H9 (cell line): ENCODE measurements at places on chromosomes 12 and 14. TPM values are rescaled to one million over a fixed set of nuclear protein-coding genes. Genes with fewer than 3 reads are reported as not detected.

- no peaks in the 10 kb centered on the region for H3K27me3 ChIP-seq
- no peak overlapping the region for H3K4me3 ChIP-seq
- H3K4me1 ChIP-seq, result no peaks in the 10 kb centered on the region
- no peak overlapping the region for H3K27ac ChIP-seq
These were observed 22.4 kb downstream of the BRI3BP start for GRCh38 chr12:125015680-125016310.

DNA sequence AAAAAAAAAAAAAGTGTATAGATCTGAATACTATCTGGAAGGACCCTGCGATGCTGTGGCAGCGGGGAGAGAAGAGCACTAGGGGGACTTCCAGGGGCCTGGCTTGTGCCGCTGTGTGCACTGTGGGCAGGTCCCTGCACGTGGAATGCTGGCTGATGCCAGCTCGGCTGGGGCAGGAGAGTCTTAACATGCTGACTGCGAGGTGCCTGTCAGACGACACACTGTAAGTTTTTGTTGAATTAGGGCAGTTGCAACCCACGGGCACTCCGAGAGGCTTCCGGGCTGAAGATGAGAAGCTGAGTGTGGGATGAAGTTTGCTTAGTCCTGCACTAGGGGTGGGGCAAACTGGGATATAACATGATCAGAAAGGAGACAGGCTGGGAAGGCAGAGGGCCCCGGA is 10.7 kb downstream of the GLT1D1 start:
- DNase-seq, result no peak
- no peaks in the 10 kb centered on the region for H3K27me3 ChIP-seq
- H3K27ac ChIP-seq, result no peak overlapping the region
- H3K36me3 ChIP-seq, result no peaks in the 10 kb centered on the region
- H3K4me1 ChIP-seq, result no peaks in the 10 kb centered on the region
- H3K4me3 ChIP-seq, result no peak overlapping the region

DNA sequence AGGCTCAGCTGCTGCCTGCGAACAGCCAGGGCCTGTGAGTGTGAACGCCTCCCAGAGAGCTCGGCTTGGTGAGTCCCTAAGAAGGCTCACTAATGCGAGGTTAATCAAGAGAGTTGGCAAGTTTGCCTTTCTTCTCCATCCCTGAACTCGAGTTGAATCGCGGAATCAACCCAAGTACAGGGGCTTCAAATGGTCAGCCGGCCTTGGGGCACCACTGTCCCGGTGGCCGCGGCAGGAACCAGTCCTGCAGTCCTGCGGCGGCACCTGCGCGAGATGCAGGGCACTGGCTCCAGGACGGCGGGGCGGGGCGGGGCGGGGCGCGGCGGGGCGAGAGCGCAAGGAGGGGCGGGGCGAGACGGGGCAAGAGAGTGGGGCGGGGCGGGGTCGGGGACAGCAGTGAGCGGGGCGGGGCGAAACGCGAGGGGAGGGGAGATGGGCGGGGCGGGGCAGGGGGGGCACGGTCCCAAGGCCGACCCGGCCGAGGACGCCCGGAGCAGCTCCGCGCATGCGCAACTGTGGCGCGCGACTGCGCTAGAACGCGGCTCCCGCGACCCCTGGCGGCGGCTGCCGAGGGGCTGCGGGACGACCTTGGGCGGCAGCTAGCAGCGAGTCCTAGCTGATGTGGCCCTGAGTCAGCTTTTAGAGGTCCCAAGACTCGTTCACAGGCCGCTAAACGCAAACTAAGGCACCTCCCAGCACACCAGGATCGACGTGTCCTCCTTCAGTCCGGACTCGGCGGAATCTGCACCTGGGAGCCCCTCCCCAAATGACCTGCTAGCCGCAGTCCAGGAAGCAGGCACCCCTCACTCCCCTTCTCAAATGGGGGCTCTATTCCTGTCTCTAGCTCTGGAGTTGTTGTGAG is 58.0 kb downstream of the TTC7B start:
- H3K27ac ChIP-seq, result no peak overlapping the region
- H3K27me3 ChIP-seq, result no peaks in the 10 kb centered on the region
- H3K4me1 ChIP-seq, result no peaks in the 10 kb centered on the region; the same call in 1 of the 2 replicates
- peak; percentile 96 for DNase-seq
- peak overlapping the region; percentile 65; the same call in 2 of the 3 replicates for H3K4me3 ChIP-seq
- H3K36me3 ChIP-seq, result no peaks in the 10 kb centered on the region

TNFRSF1A gene
- total RNA-seq, result 55.9 and 59.9 TPM in 2 replicates

GRCh38 chr12:10365696-10366405 is 24.0 kb downstream of the KLRK1 start:
- no peaks in the 10 kb centered on the region for H3K27me3 ChIP-seq
- no peak for DNase-seq
- peaks cover 17% of the 10 kb centered on the region; the same call in 1 of the 2 replicates for H3K4me1 ChIP-seq
- peaks cover 8% of the 10 kb centered on the region; the same call in 1 of the 2 replicates for H3K36me3 ChIP-seq

GRCh38 chr12:56115329-56115728 is 1.1 kb upstream of the RPL41 start:
- H3K27me3 ChIP-seq, result no peaks in the 10 kb centered on the region
- H3K4me1 ChIP-seq, result no peaks in the 10 kb centered on the region; the same call in 1 of the 2 replicates
- H3K4me3 ChIP-seq, result peak overlapping the region; percentile 97

IL23A gene
- 1.5 and 2.0 TPM in 2 replicates for total RNA-seq

- no peak overlapping the region for H3K4me3 ChIP-seq
- H3K27ac ChIP-seq, result no peak overlapping the region
- no peaks in the 10 kb centered on the region for H3K36me3 ChIP-seq
- no peaks in the 10 kb centered on the region for H3K4me1 ChIP-seq
- H3K27me3 ChIP-seq, result no peaks in the 10 kb centered on the region
These were observed 21.8 kb upstream of the GXYLT1 start for GRCh38 chr12:42166501-42166900.
